Panc1 (cell line): ENCODE measurements at places on chromosomes 5 and 9. TPM values are rescaled to one million over a fixed set of nuclear protein-coding genes. Genes with fewer than 3 reads are reported as not detected.

Gene INVS
- 8.2 TPM for total RNA-seq

Gene ACTBL2
- total RNA-seq = not detected

Gene IFNA13
- total RNA-seq = not detected

Gene ADRB2
- 1.0 TPM for total RNA-seq

Gene TGFBI
- total RNA-seq = 314 TPM

Gene NUTM2F
- total RNA-seq = not detected
